GF-D8 (cell line): ENCODE measurements at places on chromosomes 13 and 19.

- no peak for DNase-seq
These were observed 32.6 kb upstream of the CXCL17 start for GRCh38 chr19:42475366-42475765.

DNA sequence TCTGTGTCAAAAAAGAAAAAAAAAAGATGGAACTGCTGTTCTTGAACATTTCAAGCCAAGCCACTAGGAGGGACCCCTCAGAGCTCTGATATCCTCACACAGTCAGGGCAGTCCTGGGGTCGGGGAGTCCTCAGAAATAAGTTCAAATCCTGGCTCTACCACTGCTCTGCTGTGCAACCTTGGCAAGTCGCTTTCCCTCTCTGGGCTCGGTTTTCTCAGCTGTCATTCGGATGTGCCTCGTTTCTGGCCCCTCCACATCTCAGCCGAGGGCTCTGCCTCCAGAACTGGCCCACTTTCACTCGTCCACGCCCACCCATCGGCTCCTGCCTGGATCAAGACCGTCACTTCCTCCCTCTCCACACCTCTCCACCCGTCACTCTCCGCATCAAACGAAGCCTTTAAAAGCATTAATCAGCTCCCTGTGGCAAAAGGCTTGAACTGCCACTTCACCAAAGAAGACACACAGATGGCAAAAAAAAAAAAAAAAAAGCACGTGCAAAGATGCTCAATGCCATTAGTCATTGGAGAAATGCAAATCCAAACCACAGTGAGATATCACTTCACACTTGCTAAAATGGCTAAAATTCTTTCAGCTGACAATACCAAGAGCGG lies 7.4 kb upstream of the ZNRF4 start:
- DNase-seq: no peak

DNA sequence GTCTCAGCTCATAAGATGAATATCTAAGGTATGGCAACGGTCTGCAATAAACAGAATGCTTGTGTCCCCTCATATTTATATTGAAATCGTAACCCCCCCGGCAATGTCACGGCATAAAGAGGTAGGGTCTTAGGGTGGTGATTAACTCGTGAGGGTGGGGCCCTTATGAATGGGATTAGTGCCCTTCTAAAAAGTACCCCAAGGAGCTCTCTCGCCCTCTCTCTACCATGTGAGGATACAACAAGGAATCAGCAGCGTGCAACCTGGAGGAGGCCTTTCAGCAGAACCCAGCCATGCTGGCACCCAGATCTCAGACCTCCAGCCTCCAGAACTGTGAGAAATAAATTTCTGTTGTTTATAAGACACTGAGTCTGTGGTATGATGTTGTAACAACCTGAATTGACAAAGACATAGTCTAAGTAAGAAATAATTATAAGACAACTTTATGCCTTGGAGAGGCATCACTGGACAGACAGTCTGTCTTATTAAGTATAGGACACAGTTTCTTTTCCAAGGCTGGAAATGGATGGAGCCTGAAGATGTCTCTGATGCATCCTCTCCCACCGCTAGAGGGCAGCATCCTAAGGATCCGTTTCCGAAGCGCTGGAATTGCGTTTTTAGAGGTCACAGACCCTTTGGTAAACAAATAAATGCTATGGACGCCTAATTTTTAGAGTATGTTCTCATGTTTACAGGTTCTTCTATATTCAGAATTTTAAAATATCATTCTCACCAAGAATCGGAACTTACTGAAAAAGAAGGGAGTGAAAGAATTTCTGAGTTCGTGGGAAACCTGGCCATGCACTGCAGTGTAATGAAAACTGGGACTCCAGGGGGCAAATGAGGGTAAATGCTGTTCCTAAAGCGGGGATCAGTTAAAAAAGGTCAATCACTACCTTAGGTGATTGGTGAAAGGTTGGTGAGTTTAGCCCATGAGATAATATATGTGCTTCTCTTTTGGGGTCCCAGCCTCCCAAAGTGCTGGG lies 13.3 kb upstream of the LEUTX start:
- DNase-seq: no peak

DNA sequence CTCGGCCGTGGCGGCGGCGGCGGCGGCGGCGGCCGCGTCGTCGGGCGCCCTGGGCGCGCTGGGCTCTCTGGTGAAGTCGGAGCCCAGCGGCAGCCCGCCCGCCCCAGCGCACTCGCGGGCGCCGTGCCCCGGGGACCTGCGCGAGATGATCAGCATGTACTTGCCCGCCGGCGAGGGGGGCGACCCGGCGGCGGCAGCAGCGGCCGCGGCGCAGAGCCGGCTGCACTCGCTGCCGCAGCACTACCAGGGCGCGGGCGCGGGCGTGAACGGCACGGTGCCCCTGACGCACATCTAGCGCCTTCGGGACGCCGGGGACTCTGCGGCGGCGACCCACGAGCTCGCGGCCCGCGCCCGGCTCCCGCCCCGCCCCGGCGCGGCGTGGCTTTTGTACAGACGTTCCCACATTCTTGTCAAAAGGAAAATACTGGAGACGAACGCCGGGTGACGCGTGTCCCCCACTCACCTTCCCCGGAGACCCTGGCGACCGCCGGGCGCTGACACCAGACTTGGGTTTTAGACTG lies 1.7 kb downstream of the SOX1 start:
- no peak for DNase-seq

GRCh38 chr19:1076951-1077350 lies 10.0 kb downstream of the ARHGAP45 start:
- peak; percentile 41 for DNase-seq

DNA sequence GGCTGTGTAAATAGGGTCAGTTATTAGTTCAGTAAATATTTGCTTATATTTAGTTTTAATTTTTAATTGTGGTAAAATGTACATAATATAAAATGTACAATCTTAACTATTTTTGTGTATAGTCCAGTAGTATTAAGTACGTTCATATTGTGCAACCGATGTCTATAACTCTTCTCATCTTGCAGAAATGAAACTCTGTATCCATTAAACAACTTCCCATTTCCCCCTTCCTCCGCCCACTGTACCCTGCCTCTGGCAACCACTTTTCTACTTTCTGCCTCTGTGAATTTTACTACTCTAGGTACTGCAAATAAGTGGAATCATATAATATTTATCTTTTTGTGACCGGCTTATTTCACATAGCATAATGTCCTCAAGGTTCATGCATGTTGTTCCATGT lies 24.4 kb downstream of the UBAC2 start:
- DNase-seq: peak; percentile 19

DNA sequence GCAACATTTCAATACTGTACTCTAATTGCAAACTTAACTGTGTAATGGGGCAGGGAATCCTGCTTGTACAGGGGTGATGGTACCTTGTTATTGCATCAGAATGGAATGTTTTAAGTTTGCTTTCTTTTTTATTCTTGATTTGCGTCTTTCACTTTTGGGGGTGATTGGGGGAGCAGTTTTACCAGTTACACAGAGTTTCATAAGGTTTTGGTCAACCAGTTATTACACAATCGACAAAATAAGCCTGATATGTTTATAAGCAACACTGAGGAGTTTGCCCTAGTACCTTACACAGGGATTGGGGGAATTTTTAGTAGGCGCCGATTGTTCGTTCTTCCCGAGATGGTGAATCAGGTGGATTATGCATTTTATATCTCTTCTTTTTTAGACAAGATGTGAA lies 2.7 kb downstream of the KLF5 start:
- no peak for DNase-seq

DNA sequence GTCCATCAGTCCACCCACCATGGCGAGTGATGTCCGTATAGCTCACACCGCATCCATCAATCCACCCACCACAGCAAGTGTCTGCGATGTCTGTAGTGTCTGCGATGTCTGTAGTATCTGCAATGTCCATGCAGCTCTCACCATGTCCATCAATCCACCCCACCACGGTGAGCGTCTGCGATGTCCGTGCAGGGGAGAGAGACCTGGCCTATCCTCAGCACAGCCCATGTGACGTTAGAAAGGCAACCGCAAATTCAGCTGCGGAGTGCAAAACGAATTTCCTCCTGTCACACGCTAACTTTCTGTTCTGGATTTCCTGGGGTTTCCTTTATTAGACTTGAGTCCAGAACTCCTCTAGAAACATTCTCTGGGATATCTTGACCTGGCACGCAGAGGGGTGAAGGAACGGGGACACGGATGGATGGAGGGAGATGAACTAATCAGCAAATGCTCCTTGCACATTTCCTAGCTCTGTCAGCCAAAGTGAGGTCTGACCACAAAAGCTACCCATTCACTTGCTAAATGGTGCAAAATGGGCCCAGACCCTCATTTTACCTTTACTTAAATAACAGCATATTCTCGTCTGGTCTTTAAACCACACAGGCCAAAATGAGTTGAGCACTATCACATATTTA lies 18.3 kb downstream of the RASA3 start:
- no peak for DNase-seq
